ENCODE measurements at places on chromosomes 2 and 18.

DNA sequence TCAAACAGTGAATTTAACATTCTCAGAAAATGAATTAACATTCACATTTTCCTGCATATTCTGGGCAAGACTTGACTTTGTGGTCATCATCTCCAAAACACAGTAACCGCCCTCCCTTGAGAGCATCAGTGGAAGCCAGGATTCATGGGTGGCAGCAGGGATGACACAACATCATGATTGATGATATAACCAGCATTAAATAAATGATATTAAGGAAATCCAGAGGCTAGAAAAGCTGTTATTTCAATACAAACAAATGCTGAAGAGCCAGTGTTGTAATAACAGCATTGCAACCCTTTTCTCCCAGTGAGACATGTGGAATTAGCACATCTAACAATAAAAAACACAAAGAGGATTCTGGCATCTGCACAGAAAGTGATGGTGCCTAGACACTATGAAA, 41.1 kb downstream of the CDC42EP3 start:
- DNase-seq = no peak

GRCh38 chr18:26083099-26083498, 7.3 kb downstream of the SS18 start:
- DNase-seq = no peak

DNA sequence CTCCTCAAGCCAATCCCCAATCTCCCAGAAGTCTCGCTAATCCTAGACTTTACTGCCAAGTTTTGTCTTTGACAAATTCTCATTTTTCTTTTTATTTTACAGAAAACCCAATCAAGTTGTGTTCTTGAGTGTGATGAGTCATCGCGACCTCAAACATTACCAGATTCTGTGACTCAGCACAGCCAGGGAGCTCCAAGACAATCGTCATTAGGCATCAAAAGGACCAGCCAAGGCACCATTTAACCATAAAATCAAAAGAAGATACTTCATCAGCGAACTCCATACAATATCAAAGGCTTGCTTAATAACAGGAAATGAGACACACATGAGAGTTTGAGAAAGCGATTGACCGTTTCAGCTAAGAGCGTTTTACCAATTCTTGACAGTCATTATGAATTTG, 146.2 kb upstream of the AGAP1 start:
- no peak for DNase-seq

GRCh38 chr2:154158101-154158500, 286.4 kb downstream of the GALNT13 start:
- no peak for DNase-seq

GRCh38 chr2:10740226-10740625, 18.8 kb downstream of the ATP6V1C2 start:
- no peak for DNase-seq
